GM10248 (cell line): ENCODE measurements at places on chromosomes 1 and 21.

GRCh38 chr21:45249626-45250025, 38.1 kb downstream of the POFUT2 start:
- DNase-seq, result no peak

GRCh38 chr1:215543191-215543606, 23.9 kb upstream of the KCTD3 start:
- no peak for DNase-seq

GRCh38 chr1:202189918-202190715, 3.5 kb upstream of the LGR6 start:
- no peak for DNase-seq

- DNase-seq, result no peak
Measured at GRCh38 chr1:4422504-4423289, 231.7 kb upstream of the AJAP1 start.

GRCh38 chr1:40789661-40790430, 6.3 kb downstream of the KCNQ4 start:
- DNase-seq, result no peak

GRCh38 chr21:14900058-14900457, 164.7 kb downstream of the NRIP1 start:
- no peak for DNase-seq

DNA sequence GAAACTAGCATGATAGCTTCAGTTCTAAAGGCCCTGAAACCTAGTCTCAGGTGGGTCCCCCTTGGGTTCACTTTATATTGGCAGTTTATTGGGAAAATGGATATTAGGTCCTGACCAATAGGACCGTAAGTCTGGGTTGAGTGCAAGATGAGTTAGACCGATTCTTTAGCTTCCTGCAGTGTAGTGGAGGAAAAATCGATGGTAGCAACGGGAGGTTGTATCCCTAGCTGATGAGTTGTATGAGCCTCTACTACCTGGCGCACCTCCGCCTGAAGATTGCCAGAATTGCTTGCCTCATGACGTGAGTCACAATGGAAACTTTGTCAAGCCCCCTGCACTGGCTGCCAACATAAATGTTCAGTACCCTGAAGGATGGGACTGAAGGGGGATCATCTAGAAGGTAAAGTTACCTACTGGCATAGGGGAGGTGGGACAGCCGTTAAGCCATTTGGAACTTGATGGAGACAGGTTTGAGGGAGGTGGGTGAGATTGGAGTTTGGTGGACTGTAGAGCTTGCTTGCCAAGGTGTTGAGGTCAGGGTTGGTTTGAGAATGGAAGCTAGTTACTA, 3.9 kb downstream of the RCC1 start:
- DNase-seq, result no peak

- DNase-seq, result no peak
Measured at GRCh38 chr1:218665221-218665620, 320.1 kb downstream of the TGFB2 start.

GRCh38 chr1:1779691-1780597, 1.7 kb upstream of the NADK start:
- peak; percentile 82 for DNase-seq

DNA sequence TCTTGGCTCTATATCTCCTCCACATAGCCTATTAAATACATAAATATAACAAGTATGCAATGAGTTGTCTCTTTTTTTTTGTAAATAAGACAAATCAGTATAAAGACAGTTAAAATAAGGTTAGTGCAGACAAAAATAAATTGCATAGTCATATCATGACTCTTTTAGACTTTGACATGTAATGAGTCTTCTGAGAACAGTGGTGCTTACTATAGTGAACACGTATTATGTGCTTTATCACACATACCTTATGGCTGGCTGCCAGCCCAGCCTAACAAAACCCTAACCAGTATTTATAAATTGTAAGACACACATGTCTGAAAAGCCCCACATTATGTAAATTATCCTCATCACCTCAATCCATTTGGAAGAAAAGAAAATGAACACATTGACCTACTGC, 29.1 kb upstream of the F13B start:
- no peak for DNase-seq

GRCh38 chr1:14217384-14217783, 381.1 kb upstream of the KAZN start:
- no peak for DNase-seq

- no peak for DNase-seq
Measured at GRCh38 chr1:223276029-223276428, 87.9 kb downstream of the SUSD4 start.

DNA sequence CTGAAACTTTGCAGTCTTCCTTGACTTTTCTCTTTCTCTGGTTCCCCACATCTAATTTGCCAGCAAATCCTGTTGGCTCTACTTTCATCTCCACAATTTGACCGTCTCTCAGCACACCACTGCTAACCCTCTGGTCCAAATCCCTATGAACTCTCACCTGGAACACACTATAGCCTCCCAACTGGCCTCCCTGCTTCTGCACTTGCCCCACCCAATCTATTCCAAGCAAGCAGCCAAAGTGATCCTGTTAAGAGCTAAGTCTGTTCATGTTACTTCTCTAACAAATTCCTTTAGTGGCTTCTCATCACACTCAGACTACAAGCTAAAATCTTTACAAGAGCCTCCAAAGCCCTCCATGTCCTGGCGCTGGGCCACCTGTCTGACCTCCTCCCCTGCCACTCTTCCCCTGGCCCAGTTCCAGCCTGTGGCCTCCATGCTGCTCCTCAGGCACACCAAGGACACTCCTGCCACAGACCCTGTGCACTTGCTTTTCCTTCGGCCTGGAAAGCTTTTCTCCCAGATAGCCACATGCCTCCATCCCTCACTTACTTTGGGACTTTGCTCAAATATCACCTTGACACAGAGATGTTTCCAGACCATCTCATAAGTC, 104.1 kb downstream of the DTL start:
- DNase-seq, result no peak

- no peak for DNase-seq
Measured at GRCh38 chr1:88956003-88956402, 36.4 kb downstream of the KYAT3 start.

- DNase-seq, result no peak
Measured at GRCh38 chr1:26945728-26946127, 14.5 kb downstream of the KDF1 start.

GRCh38 chr1:32249831-32250525, 1.1 kb upstream of the LCK start:
- DNase-seq, result peak; percentile 86
